ENCODE measurements at places on chromosomes 7 and 10. TPM values are rescaled to one million over a fixed set of nuclear protein-coding genes. Genes with fewer than 3 reads are reported as not detected.

- no peak for DNase-seq
These were observed at the start of gene SH3PXD2A for GRCh38 chr10:103855424-103855823. Gene SH3PXD2A (minus strand): TSS chr10:103855576. CDS start chr10:103855266, 310 bp downstream.

ZCWPW1 gene
- 5.5 TPM for polyA plus RNA-seq

DNA sequence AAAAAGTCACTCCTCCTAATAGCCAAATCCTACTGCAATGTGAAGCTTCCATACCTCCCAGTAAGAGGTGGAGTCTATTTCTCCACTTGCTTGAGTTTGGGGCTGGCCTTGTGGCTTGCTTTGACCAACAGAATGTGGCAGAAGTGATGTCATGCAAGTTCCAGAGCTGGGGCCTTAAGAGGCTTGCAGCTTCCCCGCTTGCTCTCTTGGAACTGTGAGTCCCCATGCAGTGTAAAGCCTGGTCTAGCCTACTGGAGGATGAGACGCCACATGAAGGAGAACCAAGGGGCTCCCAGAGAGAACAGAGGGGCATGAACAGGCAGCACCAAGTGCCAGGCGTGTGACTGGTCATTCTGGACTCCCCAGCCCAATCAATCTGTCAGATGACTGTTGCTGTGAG is 58.6 kb upstream of the OPALIN start:
- no peak for DNase-seq

DNA sequence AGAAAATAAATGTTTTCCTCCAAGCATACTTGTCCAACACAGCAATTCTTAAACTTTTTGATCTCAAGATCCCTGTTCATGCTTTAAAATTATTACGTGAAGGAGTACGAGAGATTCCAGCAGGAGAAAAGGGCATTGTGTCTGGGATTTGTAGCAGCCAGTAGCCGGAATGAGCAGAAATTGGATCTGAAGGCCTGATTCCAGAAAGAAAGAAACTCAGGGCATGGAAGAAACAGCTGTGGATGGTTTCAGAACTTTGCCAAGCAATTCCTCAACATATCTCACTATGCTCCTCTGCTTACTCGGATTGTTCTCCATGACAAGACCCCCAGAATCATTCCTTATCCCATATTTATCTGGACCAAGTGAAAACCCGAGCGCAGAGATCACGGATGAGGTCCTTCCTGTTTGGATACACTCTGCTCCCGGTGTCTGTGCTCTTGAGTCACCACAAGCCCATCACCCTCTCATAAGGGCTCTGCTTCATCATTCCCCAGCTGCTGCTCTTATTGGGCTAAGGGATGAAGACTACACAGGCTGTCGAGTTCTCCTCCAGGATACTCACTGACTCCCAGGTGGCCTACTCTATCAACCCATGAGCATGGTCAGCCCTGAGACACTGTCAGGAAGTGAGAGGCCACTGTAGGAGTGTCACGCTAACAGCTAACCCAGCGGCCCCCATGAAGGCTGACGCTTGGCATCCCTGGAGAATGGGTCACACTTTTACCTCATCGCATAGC is 121.0 kb upstream of the LANCL2 start:
- DNase-seq, result no peak

DNA sequence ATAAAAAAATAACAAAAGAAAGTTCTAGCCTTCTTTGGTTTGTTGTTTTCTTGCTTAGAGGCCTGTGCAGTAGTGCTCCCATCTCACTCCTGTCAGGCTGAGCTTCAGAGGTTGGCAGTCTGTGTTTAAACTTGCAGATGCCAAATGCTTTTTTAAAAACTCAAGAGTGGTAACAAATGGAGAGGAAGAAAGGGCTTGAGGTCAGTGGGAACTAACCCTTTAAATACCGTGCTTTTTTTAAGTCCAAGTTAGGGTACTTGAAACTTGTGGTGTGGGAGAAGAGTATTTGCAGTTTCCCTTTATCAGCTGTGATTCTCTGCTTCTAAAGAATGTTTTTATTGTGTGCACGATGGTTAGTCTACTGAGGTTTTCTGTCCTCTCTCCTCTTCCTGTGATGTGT is 29.4 kb downstream of the ZRANB1 start:
- no peak for DNase-seq

- DNase-seq, result no peak
These were observed 52.2 kb downstream of the CUBN start for GRCh38 chr10:17077346-17077781.

- DNase-seq, result no peak
These were observed 346.8 kb downstream of the ABCA13 start for GRCh38 chr7:48518092-48518491.

HECW1 gene
- 6.8 TPM for polyA plus RNA-seq

GRCh38 chr7:16498122-16498521 is 28.5 kb upstream of the LRRC72 start:
- DNase-seq, result no peak

DNA sequence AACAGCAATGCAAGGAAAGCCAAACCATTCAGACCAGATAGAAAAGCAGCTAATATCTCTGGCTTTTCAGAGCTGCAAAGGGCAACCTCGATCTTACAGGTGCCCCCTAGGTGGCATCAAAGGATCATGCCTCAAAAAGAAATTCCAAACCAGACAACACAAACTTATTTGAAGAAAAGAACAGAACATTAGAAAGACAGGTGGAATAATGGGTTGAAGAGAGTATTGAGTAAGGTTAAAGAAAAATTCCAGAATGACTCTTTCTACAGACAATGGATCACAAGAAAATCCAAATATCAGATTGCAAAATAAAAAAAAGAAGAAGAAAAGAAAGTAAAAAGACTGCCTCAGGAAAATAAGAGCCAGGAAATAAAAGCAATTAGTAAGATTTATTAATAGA is 213.7 kb downstream of the ELMO1 start:
- no peak for DNase-seq
